ENCODE measurements at places on chromosomes 3 and 15.

DNA sequence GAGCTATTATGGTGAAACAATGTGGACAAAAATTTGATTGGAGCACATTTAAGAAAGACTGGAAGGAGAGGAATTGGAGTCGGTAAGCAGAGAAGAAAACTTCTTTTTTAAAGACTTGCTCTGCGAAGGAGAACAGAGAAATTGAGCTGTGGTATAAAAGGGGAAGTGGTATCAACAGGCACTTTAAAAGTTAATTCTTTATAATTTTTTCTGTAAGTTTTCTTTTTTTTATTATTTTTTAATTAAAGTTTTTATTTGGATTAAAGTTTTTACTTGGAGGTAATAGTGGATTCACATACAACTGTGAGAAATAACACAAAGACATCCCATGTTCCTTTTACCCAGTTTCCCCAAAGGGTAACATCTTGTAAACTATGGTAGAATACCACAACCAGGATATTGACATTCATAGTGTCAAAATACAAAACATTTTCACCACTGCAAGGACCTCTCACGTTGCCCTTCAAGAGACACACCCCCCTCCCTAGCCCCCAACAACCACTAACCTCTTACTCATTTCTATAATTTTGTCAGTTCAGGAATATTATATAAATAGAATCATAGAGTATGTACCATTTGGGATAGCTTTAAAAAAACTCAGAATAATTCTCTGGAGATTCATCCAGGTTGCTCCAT is 33.8 kb upstream of the XIRP1 start:
- DNase-seq, result peak; percentile 31

DNA sequence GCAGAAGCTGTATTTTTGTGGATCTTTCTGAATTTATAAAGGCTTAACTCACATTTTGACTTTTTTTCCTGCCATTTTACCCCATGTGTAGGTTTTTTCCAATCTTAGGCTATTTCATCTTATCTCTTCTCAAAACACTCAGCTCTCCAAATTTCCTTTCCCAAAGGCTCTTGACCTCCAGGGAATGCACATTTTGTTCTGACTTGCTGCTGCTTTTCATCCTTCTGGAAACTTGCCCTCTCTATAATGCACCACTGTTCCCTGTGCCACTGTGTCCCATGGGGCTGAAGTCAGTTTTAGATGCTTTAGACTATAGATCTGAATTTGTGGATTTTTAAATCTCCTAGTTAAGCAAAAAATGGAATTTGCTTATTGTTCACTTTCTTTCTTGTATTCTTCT is 9.1 kb downstream of the PYDC2 start:
- no peak for DNase-seq

- DNase-seq, result no peak
Observed at GRCh38 chr3:100871306-100871705, 121.9 kb downstream of the ABI3BP start.

- no peak for DNase-seq
Observed at GRCh38 chr3:1007866-1008265, 85.0 kb upstream of the CNTN6 start.

GRCh38 chr3:17065315-17065714 is 180.6 kb downstream of the PLCL2 start:
- DNase-seq, result no peak

- DNase-seq, result no peak
Observed at GRCh38 chr15:48941904-48942303, 21.8 kb downstream of the SHC4 start.

GRCh38 chr3:114242947-114243346 is 5.6 kb upstream of the ZNF80 start:
- no peak for DNase-seq

- no peak for DNase-seq
Observed at GRCh38 chr3:143597774-143598652, 250.3 kb downstream of the SLC9A9 start.

DNA sequence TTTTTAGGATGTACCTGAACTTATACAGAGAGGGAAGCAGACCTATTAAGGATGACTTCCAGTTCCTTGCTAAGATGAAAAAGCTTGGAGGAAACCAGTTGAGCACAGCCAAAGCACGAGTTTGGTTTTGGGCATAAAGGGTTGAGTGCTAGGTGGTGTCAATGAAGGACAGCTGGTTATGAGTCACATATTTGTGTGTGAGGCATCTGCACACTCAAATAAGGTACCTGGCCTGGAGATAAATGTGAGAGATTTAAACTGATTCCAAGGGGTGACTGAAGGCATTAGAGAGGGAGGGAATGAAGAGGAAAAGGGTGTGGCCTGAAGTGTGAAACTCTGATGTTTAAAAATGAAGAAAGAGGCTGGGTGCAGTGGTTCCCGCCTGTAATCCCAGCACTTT is 486.7 kb downstream of the DIPK2A start:
- no peak for DNase-seq

DNA sequence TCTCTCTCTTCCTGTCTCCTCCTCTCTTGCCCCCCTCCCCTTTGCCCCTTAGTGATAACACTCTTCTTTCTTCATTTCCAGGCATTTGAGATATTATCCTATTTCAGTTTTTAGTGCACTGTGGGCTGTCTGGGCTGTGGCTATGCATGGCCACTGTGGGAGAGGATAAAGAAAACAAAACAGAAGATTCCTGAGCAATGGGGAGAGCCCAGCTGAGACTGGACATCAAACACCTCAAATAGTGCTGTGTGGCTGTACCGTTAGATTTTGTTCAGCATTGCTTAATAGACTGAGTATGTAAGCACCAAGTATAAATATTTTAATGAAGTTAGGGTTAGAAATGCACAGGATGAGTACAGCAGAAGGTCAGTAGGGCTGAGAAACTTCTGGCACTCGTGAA is 7.9 kb upstream of the GBE1 start:
- no peak for DNase-seq

DNA sequence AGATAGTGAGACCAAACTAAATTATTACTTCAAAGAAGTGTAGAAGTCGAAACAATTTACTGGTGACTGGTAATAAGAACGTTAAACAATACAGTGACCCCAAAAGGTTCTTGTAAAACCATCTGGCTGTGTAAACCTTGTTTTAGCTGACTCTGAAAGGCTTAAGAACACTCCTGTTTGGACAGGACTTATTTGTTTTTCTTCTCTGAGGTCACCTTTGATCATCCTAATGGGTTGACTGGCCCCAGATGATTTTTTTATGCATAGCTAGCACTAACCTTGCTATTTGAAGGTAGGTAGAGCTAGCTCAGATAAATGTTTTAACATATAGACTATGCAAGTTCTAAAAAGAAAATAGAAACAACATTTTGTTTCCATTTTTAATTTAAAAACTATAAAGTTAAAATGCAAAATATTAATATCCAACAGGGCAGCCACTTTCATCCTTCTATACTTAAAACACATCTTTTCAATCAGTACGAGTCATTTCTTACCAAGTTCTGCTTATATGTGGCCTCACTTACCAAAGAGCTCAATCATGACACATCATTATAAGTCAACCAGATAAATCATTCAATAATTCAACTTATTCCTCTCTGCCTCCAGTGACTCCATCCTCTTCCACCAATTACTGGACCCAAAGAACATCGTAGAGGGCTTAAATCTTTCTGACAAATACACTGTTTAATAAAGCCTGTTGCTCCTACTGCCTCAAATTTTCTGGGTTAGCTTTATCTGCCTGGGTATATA is 158.8 kb downstream of the SSR3 start:
- DNase-seq, result no peak

GRCh38 chr15:64051407-64052259 is 5.3 kb upstream of the DAPK2 start:
- DNase-seq, result no peak

DNA sequence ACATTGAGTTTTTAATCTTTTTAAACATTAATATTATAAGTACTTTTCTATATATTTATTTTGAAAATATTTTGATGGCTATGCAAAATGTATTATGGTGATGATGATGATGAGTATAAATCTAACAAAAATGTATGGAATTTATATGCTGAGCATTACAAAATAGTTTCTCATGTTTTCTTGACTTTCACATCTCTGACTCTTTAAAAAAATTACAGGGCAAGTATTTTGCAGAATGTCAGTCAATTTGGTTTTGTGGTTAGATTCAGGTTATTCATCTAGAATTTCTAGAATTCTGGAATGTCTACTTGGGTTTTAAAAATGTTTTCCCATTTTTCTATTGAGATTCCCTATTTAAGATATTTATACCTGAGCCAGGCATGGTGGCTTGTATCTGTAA is 41.7 kb upstream of the ANP32A start:
- DNase-seq, result no peak

Data from bone marrow (tissue), 2 donors.